ENCODE measurements at places on chromosomes 16 and 17. TPM values are rescaled to one million over a fixed set of nuclear protein-coding genes. Genes with fewer than 3 reads are reported as not detected.

INTS2 gene
- total RNA-seq, result 12.3 TPM

CD68 gene
- 1.6 TPM for total RNA-seq

LHX1 gene
- 4.5 TPM for total RNA-seq

VAC14 gene
- 35.6 TPM for total RNA-seq

CES4A gene
- 1.1 TPM for total RNA-seq

KRT37 gene
- total RNA-seq, result not detected

ZNF646 gene
- total RNA-seq, result 25.5 TPM

SEZ6L2 gene
- 34.2 TPM for total RNA-seq

PABPN1L gene
- not detected for total RNA-seq

NHLRC4 gene
- total RNA-seq, result 0.69 TPM
